ENCODE measurements at places on chromosomes 1 and 21. TPM values are rescaled to one million over a fixed set of nuclear protein-coding genes. Genes with fewer than 3 reads are reported as not detected.

OR2L2 gene
- total RNA-seq, result not detected

PARK7 gene
- 381 TPM for total RNA-seq

DISC1 gene
- total RNA-seq, result 7.8 TPM

GJA9 gene
- not detected for total RNA-seq

SPRR5 gene
- total RNA-seq, result not detected

L1TD1 gene
- not detected for total RNA-seq

PLD5 gene
- not detected for total RNA-seq

NEK2 gene
- total RNA-seq, result 33.9 TPM

DIRAS3 gene
- total RNA-seq, result 0.97 TPM
